Stimulated activated CD4-positive, alpha-beta T cell treated with anti-CD3 and anti-CD28 coated beads, TNF-alpha, amount 100 ng/mL, for 24 hours (primary cell): ENCODE measurements at places on chromosomes 16 and 17.

DNA sequence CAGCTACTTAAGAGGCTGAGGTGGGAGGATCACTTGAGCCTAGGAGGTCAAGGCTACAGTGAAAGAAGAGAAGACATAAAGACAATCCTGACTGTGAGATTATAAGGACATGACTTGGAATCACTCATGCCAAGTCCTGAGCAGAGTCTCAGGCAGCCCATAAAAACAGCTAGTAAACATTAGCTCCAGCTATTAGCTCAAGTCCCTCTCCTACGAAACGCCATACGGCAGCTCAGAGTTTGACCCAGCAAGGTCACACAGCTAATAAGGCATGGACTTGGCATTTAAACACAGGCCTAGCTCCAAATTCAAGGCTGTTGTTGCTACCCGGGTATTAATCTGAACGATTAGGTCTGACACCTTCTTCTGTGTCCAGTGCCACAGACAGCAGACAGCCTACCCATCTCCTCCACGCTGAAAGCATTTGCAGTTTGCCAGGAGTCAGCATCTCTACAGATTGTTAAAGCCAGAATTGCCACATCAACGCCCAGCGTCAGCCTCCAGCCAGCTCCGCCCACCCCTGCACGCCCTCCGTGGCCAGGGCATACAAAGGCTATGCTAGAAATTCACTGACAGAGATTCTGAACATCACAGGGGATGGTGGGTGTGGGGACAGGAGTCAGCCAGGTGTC, 9.9 kb upstream of the TMEM114 start:
- DNase-seq = no peak

DNA sequence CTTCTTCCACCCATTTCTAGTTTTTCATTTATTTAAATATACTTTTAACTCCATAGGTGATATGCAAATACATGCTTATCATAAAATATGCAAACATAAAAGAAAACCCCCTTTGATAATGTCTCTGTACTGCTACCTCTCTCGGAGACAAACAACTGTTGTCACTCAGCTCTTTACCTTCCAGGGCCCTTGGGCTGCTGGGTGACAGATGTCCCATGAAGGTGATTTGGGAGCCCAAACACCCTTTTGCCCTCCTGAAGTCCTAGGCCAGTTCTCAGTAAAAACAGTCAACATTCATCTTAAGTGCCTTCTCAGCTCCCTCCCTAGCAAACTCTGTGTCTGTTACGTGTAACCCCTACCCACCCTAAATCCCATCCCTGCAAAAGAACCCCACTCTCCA, 37.5 kb downstream of the CHD9 start:
- DNase-seq = no peak

DNA sequence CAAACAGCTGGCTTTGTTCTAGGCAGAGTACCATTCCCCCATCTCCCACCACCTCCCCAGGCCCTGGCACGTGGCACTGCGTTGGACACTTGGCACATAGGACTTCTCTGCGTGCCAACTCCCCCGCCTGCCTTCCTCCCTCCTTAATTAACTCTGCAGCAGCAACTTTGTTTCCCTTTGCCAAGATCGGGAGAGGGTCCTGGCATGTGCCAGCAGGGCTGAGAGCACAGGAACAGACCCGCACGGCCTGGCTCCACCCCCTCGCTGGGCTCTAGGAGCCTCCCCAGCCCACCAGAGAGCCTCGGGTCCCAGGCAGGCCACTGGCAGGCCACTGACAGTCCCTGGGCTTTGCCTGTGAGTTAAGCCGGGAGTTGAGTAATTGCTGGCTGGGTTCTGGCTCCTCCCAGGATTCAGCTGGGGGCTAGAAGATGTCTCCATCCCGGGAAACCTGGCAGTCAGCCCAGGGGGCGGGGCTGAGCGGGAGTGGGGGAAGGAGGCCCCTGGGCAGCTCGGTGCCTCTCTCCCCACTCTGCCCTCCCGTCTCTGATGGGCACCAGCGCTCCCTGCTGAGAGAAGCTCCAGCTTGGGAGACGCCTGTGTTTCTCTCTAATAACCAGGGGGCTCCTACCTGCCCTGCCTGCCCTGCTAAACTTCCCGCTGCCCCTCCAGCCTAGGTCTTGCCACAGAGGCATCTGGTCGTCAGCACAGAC, 224.0 kb upstream of the TNRC6C start:
- no peak for DNase-seq

DNA sequence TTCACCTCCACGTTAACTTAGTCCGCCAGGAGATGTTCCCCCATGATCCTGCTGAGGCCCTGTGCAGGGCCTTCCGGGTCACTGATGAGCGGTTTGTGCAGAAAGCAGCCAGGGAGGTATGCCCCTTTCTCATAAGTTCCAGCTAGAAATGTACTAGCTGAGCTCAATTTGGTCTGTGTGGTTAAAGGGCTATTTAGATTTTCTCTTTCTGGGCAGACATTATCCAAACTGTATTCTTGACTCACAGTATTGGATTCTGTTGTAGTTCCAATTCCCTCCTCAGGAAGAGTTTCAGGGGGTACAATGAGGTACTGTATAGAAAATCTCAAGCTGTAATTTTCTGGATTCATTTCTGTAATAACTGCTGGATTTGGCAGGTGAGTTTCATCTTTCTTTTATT, 137.1 kb downstream of the TRIM37 start:
- no peak for DNase-seq

GRCh38 chr17:50495918-50496317, 12.3 kb upstream of the MYCBPAP start:
- no peak for DNase-seq

DNA sequence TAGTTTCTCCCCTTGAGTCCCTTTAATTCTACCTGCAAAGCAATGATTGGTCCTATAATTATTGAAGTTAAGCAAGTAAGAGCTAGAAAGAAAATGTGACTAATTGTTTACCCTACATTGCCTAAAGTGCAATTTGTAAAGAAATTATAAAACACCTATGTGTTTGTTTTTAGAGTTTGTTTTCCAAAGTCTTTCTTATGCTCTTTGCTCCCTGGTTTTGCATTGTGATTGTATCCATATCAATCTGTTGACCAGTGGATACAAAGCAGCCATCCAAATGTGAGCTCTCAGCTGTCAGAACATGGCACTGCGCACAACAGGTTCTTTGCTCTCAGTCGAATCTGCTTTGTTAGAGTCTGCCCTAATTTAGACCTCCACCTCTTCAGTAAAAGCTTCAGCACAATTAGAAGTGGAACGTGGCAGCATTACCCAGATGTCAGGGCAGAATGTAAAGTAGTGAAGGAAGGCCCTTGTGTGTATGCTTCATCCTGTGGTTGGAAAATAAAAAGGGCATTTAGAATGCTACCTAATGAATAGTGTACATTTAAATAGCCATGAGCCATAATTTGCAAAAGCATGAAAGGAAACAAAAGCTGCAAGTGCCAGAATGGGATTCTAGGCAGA, 70.5 kb downstream of the AATF start:
- DNase-seq = no peak

GRCh38 chr17:65987988-65988387, 203.9 kb downstream of the CEP112 start:
- no peak for DNase-seq

DNA sequence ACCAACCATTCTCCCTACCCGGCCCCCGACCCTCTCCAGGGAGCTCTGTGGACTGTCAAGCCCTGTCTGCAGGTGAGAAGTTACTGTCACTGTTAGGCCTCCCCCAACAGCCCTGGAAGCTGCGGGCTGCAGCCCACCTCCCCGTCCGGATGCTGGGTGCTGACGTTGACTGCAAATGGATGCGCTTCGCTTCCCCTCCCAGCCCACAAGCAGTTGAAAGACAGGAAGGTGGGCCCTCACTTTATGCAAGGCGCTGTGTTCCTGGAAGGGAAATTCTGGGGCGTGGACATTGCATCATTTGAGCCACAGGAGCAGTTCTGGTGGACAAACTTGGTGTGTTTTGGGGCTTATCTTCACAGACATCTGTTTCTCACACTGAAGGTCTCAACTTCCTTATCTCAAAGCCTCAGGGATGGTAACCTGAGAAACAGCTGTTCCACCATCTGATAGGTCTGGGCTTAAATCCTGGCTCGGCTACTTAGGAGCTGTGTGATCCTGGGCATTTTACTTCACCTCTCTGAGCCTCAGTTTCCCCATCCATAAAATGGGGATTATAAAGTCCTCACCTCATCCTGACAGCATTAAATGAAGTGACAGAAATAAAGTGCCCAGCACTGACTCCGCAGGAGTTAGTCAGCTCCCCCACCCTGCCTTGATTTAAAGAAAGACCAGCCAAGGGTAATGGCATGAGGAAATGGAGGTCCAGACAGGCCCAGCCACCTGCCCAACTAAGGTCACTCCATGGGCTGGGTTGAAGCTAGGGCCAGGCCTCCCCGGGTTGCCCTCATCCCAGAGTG, 4.6 kb upstream of the DRC7 start:
- no peak for DNase-seq

DNA sequence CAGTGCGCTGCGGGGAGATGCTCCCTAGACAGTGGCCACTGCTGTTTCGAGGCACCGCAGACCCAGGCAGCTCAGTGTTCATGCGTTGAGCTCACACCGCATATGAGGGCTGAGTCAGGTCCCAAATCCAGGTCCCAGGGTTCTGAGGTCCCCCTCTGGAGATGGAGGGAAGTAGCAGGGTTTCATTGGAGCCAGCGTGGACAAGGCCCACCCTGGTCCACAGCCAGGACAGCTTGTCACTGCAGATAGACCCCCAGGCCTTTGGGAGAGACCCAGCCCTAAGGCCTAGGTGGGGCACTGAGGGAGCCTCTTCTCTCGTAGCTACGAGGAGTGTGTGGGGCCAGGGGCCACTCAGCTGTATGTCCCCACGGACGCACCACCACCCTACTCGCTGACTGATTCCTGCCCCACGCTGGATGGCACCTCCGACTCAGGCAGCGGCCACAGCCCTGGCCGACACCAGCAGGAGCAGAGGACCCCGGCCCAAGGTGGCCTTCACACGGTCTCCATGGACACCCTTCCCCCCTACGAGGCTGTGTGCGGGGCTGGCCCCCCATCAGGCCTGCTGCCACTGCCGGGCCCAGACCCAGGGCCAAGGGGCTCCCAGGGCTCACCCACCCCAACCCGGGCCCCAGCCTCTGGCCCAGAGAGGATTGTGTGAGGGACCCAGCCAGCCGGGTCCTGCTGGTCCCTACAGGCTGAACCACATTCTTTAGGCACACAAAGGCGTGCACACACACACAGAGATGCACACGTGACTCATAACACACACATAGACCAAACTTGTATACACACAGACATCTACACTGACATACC, 53.4 kb downstream of the BEAN1 start:
- DNase-seq = no peak

GRCh38 chr17:61159221-61159814, 240.3 kb upstream of the TBX2 start:
- no peak for DNase-seq

DNA sequence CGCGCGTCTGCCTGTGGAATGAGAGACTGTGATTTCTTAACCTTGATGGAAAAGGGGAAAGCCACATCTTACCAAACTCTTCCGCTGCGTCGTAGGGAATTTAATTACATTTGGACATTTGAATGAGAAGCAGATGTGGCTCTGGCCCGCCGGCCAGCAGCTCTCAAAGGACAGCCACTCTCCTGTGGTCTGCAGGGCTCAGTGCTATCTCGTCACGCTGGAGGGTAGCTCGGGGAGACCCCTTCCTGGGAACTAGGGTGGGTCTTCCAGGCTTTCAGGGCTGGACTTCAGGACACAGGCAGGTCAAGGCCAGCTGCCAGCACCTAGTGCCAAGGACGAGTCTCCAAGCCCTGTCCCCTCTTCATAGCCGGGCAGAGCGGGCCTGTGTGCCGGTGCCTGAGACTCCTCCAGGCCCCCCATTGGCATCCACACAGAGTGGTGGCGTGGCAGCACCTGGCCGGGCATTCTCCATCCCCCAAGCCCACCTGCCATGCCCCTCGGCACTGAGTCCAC, 15.9 kb upstream of the TBX2 start:
- DNase-seq = no peak

- DNase-seq = no peak
These were observed 9.2 kb downstream of the PER1 start for GRCh38 chr17:8142887-8143580.

GRCh38 chr16:89815639-89816348, 653 bp downstream of the FANCA start:
- no peak for DNase-seq

DNA sequence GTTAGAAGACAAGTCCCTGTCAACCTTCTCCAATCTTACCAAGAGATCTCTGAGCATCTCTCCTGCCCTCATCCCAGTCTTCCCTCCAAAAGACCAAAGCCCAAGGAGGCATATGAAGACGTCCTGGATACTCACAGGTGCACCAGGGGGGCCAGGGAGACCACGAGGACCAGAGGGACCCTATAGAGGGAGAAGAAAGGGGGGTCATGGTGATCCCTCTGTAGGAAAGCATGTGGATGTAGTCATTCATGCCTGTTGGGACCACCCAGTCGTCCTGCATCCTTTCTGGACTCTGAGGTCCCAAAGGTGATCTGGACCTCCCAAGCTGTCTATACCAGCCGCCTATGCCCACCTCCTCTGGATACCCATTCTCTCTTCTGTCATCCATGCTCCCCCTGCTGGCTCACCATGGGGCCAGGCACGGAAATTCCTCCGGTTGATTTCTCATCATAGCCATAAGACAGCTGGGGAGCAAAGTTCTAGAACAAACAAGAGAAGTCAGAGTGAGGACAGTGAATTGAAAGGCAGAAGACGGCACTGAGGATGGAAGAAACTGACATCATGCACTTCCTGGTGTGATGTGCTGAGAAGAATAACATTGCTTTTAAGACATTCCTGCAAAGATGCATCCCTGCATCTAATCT, 3.3 kb downstream of the COL1A1 start:
- peak; percentile 48 for DNase-seq

DNA sequence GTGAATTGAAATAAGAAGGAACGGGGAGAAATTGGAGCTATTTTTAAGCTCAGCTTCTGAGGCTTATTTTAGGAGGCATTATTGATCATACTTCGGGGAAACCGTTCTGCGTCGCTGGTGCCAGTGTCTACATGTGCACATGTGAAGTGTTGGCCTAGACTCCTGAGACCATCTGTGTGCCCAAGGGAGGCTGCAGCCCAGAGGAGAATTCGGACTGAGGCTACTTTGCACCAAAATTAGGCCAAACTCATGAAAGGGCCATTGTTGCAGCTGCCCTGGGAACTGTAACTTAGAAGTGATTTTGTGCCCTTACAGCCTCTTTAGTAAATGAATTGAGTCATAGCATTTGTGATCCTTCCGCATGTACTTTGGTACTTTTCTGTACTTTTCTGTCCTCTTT, 102.0 kb upstream of the NOL11 start:
- DNase-seq = no peak
